Right hindlimb (tissue), 1 donor: ENCODE measurements at places on chromosomes 13 and 19.
A peak's percentile ranks its signal among the peaks of the same experiment; 100 is the strongest.

DNA sequence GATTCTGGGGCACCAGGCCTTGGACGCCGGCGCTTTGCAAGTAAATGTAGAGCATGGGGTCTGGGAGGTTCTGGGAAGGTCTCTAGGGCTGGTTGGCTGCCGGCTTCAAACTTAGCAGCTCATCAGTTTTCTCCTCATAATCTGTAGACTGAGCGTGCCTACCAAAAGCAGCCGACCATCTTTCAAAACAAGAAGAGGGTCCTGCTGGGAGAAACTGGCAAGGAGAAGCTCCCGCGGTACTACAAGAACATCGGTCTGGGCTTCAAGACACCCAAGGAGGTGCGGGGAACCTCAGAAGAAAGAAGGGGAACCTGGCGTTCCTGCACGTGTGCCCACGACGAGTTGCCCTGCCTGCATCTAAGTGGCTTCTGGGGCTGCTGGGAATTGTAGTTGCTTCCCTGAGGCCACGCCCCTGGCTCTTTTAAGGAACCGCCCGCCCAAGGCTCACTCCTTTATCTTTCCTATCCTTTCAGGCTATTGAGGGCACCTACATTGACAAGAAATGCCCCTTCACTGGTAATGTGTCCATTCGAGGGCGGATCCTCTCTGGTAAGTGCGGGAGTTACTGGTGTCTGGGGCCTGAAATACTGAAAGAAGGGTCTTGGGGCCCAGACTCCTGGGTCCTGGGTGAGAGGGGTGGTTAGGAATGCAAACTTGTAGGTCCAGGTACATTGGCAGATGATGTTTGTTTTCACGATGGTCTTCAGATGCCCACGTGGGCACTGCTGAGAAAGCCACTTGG, 984 bp downstream of the RPS11 start:
- no peak for DNase-seq

GRCh38 chr13:60282186-60282585, 114.8 kb upstream of the TDRD3 start:
- peak; percentile 22 for DNase-seq

DNA sequence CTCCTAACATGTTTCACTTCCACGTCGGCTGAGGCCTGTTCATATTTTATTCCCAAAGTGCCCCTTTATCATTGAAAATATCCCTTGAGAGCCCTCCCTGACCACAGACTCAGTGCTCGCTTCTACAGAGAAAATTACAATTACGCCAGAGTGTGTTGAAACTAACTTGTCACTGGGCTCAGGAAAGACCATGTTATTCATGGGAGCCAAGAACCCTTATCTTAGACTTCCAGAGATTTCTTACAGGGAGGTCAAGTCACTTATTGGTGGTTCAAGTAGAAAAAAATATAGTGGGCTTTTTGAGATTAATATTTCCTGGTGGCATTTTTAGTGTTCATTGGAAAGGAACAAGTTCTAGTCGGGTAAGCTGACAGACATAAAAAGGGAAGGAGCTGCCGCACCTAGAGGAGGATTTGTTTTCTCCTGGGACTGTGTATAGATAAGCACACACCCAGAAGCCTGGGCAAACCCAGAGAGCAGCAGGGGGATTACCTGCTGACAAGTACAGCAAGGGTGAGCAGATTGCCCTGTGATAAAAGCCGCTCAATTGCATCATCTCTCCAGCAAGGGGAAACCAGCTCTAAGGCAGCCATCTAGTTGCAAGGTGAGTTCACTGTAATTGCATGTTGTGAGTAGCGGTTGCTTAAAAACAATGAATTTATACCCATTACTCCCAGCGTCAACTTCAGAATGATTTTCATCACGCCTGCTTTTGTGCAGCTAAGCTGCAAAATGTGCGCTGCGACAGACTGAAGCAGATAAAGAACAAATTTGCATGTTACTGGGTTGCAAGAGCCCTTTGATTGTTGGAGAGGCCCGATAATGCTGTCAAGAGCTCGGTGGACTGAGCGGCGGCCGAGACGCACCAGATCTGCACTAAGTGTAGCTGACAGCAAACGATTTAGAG, 46.2 kb downstream of the DCT start:
- no peak for DNase-seq

DNA sequence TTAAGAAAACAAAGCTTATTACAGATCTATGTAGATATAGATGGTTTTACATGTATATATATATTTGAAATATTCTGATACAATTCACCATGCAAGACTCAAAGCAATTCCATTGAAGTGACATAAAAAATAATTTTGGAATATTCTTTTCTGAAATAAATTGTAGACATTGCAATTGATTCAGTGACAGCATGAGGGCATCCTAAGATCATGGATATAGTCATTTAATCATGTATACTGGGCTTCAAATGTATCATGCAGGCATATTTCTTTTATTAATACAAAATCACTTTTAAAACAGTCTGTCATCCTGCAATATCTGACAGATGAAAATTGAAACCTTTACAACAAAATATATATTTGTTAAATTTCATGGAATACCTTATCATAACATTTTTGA, 286.7 kb upstream of the SLITRK6 start:
- DNase-seq: no peak

DNA sequence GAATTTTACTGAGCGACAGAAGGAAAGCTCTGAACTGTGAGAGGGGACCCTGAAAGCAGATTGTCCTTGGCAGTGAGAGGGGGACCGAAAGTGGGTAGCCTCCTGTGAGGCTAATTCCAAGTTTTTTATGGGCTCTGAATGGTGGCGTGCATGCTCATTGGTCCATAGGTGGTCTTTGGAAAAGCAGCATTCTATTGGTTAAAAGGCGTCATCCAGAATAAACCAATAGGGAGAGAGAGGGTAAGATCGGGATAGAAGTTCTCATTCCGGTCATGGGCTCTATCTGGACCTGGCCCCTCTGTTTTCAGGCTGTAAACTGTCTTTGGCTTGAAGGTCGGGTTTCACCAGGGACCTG, 539.8 kb upstream of the PCDH9 start:
- DNase-seq: no peak

GRCh38 chr19:28887920-28888618, 324.9 kb downstream of the UQCRFS1 start:
- no peak for DNase-seq

DNA sequence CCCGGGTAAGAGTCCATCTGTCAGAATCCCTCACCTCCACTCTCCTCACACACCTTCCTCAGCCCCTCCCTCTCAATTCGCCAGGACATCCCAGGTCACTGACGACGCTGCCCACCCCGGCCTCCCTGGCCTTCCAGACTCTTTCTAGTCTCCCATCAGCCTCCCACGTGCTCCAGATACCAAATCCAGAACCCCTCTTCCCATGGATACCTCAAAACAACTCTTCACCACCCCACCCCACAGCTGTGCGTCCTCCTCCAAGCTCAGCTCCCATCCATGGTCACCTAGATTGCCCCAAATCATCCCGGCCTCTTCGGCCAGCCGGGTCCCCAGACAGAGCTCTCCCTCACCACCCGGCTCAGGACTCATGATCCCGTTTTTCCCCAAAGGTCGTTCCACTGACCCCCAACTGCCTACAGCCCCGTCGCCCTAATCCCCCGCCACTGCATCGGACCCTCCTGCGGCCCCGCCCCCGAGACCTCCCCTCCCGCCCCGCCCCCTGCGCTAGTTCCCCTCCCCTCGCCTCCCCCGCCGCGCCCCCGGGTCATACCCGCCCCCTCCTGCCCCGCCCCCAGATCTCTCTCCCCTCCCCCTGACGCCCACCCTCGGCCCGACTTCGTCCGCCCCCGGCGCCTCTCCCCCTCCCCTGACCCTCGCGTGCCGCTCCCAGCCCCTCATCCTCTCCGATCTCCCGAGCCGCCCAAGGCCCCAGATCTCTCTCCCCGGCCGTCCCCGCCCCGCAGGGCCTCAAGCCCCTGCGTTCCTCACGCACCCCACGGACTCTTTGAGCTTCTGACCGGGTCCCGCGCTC, 546 bp downstream of the UBXN6 start:
- peak; percentile 86 for DNase-seq

DNA sequence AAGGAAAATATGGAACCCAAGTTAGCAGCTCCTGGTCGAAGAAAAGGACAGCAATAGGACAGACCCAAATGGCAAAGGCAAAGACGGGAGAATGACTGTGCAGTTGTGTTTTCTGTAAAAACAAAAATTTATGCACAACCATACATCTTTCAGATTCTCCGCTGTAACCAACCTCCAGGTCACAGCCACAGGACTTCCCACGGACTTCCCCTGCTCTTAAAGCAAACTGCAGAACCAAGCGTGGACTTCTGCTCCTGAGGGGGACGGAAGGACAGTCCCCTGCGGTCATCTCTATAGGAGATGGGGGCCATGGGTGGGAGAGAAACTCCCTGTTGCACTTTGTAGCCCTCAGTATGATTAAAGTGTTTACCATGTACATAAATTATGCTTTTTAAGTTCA, 2.5 kb downstream of the GRTP1 start:
- no peak for DNase-seq

DNA sequence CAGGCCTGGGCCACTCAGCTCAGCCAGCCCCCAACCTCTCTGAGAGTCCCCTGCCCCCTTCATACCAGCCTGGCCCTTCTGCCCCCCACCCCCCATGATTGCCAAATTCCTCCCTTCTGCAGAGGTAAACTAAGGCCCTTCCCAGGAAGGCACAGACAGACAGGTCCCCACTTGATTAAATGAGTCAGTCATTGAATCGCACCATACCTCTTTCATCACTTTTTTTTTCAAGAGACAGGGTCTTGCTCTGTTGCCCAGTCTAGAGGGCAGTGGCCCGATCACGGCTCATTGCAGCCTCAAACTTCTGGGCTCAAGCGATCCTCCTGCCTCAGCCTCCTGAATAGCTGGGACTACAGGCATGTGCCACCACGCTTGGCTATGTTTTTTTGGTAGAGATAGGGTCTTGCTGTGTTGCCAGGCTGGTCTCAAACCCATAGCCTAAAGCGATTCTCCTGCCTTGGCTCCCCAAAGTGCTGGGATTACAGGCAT, 6.0 kb downstream of the PODNL1 start:
- no peak for DNase-seq

GRCh38 chr13:109971456-109972090, 185.2 kb upstream of the IRS2 start:
- no peak for DNase-seq

- no peak for DNase-seq
Observed at GRCh38 chr13:51453207-51453958, 547 bp upstream of the INTS6 start.

- no peak for DNase-seq
Observed at GRCh38 chr19:19610376-19611202, 7.9 kb downstream of the PBX4 start.

- DNase-seq: no peak
Observed at GRCh38 chr13:98384739-98385138, 192.2 kb downstream of the STK24 start.

GRCh38 chr19:48636859-48637448, at the start of gene DBP:
DBP (minus strand) TSS chr19:48637379; CDS start chr19:48636994, 385 bp downstream.
- DNase-seq: peak; percentile 61

- DNase-seq: peak; percentile 38
Observed at GRCh38 chr19:38417544-38418506, 8.2 kb downstream of the RASGRP4 start.

DNA sequence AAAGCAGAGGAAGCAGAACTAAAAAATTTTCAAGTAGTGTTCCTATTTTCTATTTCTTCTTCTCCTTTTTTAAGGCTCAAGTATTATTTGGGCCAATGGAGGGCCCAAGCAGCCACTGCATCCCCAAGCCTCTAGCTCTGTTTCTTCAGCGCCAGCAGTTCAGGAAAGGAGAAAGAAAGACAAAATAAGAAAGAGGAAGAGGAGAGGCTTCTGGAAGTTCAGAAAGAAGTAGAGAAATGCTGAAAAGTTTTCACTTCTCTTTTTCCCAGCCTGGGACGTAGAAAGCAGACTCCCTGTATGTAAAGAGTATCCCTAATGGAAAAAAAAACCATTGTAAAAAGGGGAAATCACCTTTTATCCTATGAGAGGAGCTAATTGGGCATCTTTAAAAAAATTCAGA, 165.5 kb upstream of the KLF12 start:
- DNase-seq: no peak

- no peak for DNase-seq
Observed at GRCh38 chr13:24396821-24397220, 87.4 kb downstream of the C1QTNF9 start.

DNA sequence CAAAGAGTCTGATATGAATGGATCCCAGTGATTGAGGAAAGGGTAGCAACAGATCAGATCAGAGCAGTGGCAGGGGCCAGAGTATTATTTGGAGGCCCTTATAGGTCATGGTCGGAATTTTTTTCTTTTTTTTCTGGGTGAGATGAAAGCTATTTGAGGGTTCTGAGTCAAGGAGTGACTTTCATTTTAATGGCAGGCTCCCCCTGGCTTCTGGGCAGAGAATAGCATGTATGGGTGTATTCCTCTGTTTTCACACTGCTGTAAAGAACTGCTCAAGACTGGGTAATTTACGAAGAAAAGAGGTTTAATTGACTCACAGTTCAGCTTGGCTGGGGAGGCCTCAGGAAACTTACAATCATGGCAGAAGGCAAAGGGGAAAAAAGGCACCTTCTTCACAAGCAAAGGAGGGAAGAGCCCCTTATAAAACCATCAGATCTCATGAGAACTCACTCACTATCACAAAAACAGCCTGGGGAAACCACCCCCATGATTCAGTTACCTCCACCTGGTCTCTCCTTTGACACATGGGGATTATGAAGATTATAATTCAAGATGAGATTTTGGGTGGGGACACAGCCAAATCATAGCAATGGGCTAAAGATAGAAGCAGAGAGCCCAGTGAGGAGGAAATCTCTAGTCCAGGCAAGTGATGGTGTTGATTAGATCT, 3.0 kb upstream of the SLC6A16 start:
- no peak for DNase-seq
